CD4-positive, alpha-beta T cell treated with Interferon gamma for 1 hour (primary cell): ENCODE measurements at places on chromosomes 16 and 17.

DNA sequence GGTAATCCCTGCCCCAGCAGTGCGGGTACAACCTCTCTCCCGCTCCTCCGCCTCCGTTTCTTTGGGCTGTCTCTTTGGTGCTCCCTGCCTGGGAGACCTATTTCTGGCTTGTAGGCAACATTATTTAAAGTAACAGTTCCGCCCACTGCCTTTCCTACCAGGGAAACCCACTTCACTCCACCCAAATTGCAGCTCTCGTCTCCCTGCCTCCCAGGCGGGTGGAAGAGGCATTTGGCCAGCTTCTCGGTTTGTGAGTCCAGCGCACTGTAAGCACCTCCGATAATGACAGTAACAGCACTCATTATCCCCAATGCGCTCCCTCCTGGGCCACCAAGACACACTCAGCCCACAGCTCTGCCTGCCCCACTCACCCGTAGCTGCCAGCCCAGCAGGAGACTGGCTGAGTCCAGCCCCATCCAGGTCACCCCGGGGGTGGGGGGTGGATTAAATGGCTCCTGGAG lies 165.1 kb upstream of the CDC42EP4 start:
- no peak for DNase-seq

- DNase-seq: no peak
These were observed 15.0 kb downstream of the NSMCE1 start for GRCh38 chr16:27253526-27253930.

DNA sequence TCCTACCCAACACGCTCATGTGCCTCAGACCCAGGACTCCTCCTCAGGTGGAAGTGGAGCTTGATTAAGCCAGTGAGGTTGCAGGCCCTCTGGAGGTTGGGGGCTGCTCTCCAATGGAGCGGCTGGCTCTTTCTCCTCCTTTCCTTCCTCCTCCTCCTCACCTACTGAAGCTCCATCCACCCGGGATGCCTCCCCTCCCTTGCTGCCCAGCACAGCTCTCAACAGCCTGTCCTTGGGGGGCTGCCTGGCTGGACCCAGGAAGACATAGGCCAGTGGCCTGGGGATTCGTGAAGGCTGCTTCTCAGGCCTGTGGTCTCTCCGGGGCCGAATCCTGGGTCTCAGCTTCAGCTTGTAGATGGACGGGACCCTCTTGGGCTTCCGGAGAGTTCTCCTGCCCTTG lies 8.2 kb downstream of the GAS2L2 start:
- DNase-seq: no peak

DNA sequence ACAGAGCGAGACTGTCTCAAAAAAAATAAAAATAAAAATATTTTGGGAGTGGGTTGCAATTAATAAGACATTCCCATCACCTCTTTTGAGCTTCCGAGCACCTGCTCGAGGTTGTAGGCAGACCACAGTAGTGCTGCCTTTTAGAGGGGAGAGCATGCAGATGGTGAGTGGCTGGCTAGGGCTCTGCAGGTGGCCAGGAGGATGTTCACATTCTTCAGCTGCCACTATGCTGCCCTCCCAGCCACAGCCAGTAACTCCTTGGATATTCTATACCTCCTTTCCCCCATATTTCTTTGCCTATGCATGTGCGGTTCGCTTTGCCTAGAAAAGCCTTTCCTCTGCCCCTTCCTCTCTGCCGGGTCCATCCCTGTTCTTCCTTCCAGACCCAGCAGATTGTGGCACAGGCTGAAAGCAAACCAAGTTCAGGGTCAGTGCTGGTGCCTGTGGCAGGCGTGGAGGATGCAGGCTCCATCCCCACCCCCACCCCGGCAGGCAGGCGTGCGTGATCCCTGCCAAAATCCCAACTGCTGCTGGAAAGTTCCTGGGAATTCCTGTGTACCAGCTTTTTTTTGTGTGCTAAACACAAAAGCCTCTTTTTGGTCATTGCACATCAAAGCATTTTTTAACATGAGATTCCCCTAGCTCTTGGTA lies 33.8 kb upstream of the CMIP start:
- DNase-seq: no peak

DNA sequence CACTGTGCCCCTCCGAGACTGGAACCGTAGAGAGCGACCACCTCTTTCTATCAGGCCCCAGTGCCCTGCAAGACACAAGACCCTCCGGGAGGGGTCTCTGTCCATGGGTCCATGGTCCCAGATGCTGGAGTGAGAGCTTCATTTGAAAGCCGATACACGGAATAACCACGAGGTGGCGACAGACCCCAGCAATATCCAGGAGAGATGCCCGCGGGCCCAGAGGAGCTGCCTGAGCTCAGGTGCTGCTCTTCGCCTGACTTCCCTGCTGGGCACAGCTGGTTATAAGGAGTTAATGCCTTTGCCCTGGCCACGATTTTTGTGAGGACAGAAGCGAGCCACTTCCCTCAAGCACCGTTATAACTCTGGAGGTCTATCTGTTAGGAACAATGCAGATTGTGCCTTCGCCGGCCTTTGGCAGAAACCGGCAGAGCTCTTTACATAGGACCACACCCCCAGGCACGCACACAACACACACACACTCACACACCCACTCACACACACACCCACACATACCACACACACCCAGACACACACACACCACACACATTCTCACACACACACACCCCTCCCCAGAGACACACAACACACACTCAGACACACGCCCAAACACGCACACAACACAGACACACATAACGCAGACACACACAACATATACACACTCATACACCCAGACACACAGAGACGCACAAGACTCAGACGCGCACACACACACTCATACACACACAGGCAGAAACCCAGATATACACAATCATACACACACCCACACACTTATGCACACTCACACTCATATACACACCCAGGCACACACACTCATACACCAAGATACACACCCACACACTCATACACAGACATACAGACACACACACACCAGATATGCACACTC lies 436.4 kb downstream of the SOX9 start:
- peak; percentile 11 for DNase-seq

DNA sequence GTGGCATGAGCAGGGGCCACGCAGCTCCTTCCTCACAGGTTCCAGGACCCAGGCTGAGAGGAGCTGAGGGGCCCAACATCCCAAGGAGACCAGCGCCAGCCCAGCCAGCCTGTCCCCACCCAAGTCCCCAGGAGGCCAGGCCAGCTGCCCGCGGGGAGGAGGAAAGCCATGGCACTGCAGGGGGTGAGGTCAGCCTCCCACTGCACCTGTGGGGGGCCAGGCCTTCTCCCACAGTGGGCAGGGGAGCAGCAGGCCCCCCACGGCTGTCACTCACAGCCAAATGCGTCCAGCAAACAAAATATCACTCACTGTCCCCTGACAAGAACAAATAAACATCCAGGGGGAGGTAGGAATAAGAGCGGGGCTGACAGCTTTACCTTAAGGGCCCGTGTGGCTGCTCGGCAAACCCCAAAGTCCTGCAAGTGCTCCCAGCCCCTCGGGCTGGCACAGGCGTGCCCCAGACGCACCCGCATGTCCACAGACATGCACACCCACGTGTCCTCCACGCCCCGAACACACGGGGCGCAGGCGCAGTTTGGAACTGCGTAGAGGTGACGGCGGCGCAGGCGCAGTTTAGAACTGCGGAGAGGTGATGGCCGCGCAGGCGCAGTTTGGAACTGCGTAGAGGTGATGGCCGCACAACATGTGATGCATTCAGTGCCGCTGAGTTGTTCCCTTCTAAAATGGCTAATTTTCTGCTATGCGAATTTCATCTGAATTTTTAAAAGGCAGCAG lies 291.1 kb downstream of the FOXL1 start:
- DNase-seq: no peak

- DNase-seq: no peak
These were observed 14.5 kb downstream of the OTOP3 start for GRCh38 chr17:74950207-74950606.

GRCh38 chr16:69193855-69194254 lies 6.9 kb downstream of the SNTB2 start:
- DNase-seq: no peak

DNA sequence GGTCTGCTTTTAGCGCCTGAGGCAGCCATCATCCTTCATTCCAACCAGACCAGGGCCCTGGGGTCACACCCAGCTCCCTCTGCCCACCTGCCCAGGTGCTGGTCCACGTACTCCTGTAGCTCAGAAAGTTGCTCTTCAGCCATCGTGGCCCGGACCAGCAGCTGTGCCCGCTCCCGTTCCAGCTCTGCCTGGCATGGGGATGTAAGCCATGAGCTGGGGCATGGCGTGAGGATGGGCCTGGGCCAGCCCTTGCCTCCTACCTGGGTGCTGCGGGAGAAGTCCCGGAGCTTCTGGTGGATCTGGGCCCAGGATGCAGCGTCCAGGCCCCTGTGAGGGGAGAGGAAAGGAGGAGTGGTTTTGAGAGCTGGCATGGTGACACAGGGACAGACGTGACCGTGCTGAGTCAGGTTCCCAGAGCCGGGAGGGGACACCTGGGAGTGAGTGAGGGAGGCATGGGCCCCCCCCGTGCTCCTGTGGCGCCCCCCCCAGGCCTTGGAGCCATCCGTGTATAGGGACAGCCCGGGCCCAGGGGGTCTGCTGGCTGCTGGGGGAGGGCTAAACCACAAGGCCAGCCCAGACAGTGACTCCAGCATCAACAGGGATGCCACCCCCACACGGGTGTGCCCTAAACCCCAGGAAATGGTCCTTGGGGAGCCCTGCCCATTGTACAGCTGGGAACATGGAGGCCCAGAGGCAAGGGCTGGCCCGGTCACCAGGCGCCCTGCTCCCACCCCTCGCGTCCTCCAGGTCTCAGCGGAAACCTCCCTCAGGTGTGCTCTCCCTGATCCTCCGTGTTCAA lies 2.1 kb downstream of the ANTKMT start:
- DNase-seq: no peak

GRCh38 chr17:20022701-20023100 lies 13.5 kb downstream of the SPECC1 start:
- DNase-seq: no peak

- DNase-seq: no peak
These were observed 15.4 kb downstream of the SMTNL2 start for GRCh38 chr17:4599505-4600281.

DNA sequence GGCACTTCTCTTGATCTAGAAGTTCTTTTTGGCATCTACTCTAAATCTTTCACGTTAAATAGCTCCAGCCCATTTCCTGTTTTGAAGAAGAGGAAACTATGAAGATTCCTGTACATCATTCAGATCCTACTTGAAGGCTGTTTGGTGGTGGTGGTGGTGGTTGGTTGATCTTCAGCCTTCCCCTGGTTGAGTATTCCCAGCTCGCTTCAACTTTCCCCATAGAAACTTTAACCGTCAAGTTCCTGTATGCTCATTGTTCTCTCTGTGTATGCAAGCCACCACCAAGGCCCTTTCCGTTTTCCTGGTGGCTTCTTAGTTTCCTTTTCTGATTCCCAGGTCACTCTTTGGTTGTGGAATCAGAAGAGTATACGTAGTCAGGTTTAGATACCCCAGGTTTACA lies 3.3 kb downstream of the LRRC46 start:
- no peak for DNase-seq

DNA sequence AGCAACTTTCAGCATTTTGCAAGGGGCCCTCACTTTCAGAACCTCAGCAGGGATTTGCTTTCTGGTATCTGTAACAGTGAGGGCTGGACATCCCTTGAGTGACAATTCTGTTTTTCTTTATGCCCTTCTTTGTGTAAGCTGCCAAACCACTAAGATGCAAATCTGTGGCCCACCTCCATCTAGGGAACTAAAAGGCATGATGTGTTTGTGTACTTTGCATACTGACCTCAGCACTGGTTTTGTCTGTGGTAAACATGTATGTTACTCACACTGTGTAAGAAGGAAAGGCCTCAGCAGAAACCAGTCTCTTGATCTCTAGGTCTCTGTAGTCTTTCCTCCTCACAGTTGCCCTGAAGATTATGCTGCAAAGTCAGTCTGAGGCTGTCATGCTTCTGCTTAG lies 396.6 kb upstream of the DYNLRB2 start:
- no peak for DNase-seq

DNA sequence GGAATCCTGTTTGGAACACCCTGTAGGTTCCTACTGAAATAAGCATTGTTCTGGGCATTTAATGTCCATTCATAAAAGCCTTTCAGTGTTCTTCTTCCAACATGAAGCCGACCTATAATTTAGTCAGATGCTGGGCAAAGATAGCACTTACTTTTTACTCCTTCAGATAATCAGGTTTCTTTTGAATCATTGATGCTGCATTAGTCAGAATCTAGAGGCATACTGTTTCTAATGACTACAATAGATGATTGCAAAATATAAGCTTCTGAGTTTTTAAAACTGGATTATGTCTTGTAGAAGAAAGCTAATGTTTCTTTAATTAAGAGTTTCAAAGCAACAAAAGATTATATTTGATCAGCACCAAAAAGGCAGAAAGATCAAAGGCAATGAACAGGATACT lies 16.0 kb downstream of the MMD start:
- no peak for DNase-seq

DNA sequence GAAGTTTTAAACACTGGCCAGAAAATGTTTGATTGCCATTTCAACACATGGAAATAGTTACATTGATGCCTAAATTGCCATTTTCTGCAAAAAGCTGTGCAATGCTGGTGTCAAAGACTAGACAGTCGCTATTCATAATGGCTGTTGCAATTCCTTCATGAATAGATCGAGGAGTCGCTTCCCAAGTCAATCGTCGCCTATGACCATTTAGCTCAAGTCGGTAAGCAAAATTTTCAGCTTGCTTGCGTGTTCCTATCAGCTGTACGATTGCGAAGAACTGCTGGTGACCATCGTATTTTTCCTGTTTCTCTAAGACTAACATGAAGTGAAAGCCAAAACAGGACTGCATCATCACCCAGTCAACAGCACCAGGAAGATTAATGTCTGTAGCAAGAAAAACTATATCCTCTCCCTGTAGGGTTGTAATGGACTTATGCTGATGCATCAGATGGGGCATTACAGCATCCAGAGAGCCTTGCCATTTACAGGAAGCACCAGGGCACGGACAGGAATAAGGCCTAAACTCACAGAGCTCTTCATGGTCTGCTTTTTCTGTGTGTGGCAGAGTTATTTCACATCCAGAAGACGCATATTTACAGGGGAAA lies 23.6 kb downstream of the SIAH1 start:
- DNase-seq: peak; percentile 34

GRCh38 chr16:75818491-75818890 lies 92.2 kb upstream of the CPHXL start:
- no peak for DNase-seq

- no peak for DNase-seq
These were observed 13.5 kb downstream of the SPPL2C start for GRCh38 chr17:45857977-45858708.

GRCh38 chr16:10001258-10001775 lies 180.9 kb downstream of the GRIN2A start:
- DNase-seq: no peak

DNA sequence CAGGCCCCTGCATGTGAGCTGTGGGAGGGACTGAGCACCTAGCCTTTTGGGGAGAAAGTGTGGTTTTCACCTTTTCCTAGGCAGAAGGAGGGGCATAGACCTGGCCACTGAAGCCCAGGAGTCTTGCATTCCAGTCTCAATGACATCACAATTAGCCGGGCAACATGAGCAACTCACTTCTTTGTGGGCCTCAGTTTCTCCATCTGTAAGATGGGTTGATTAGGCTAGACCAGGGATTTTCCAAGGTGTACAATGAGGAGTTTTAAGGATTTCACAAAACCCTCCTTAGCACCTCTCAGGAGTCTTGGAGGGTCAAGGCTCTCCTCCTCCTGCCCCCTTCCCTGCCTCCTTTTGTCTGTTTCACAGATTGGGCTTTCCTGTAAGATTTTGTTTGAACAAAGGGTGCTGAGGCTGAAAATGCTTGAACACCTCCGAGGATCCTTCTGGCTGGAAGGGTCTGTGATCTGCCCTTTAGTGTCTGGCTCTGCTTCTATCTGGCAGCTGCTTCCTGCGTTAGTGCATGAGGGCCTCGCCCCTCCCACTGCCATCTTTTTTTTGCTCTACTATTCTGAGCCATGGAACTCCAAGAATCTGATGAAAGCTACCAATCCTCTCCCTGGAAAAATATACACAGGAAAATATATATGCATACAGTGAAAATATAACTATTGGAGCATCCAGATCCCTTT lies 52.4 kb upstream of the ETV4 start:
- DNase-seq: no peak
